ENCODE measurements at places on chromosomes 13 and 19.
A peak's percentile ranks its signal among the peaks of the same experiment; 100 is the strongest.

DNA sequence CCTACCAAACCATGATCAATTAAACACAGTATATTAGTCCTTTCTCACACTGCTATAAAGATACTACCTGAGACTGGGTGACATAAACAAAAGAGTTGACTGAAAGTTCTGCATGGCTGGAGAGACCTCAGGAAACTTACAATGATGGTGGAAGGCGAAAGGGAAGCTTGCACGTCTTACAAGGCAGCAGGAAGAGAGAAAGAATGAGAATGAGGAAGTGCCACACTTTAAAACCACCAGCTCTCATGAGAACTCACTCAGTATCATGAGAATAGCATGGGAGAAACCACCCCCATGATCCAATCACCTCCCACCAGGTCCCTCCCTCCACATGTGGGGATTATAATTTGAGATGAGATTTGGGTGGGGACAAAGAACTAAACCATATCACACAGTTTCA is 324.9 kb upstream of the ZNF507 start:
- DNase-seq = no peak

GRCh38 chr19:29309637-29310036 is 96.7 kb upstream of the UQCRFS1 start:
- no peak for DNase-seq

DNA sequence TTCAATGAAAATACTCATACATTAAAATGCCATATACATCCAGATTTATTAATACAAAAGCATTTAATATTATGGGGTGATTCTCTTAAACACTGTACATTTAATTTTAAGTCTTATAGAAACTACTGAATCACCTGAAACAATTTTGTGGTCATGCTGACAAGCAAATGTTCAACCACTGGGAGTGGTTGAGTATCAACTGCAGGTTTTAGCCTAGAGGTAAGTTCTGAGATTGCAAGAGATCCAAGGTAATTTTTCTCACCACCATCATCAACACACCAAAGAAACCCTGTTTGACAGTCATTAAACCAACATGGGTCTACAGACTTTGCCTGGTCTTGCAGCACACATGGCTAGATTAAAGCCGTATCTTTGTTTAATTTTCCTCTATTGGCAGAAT is 196.3 kb downstream of the LHFPL6 start:
- DNase-seq = no peak

- DNase-seq = no peak
These were observed 804 bp downstream of the PLPPR2 start for GRCh38 chr19:11356074-11356397.

DNA sequence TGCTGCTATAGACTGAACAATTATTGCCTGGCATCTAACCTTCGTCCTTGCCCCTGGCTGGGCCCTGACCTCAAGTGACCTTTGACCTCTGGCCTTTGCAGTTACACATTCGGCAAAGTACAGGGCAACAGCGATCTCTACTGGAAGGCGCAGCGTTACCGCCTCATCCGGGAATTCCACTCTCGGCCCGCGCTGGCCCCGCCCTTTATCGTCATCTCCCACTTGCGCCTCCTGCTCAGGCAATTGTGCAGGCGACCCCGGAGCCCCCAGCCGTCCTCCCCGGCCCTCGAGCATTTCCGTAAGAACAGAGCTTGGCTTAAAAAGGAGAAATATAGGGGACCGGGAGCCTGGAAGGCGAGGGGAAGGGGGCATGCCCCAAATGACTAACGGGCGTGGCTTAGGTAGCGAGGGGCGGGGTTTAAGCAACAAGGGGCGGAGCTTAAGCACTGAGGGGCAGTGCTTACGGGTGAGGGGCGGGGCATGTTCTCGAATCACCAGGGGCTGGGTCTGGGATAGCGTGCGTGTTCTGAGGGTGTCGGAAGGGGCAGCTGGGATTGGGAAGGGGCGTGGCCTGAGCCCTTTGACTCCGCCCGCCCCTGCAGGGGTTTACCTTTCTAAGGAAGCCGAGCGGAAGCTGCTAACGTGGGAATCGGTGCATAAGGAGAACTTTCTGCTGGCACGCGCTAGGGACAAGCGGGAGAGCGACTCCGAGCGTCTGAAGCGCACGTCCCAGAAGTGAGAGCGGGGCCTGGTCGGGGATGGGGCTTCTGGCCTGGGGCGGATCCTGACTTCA is 52.7 kb downstream of the TRPM4 start:
- peak; percentile 85 for DNase-seq

GRCh38 chr19:57047743-57048142 is 72.0 kb upstream of the USP29 start:
- DNase-seq = no peak

DNA sequence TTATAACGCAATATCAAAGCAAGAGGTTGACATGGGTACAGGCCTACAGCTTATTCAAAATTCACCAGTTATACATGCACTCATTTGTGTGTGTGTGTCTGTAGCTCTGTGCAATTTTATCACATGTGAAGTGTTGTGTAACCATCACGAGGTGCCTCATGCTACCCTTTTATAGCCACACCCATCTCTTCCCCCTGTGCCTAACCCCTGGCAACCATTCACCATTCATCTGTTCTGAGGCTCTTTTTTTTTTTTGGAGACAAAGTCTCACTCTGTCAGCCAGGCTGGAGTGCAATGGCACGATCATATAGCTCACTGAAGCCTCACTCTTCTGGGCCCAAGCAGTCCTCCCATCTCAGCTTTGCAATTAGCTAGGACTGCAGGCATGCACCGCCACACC is 78.4 kb downstream of the DPF1 start:
- no peak for DNase-seq

GRCh38 chr19:8449830-8450229 is 5.1 kb downstream of the HNRNPM start:
- no peak for DNase-seq

GRCh38 chr19:40438284-40438683 is 5.9 kb downstream of the SERTAD3 start:
- DNase-seq = no peak

DNA sequence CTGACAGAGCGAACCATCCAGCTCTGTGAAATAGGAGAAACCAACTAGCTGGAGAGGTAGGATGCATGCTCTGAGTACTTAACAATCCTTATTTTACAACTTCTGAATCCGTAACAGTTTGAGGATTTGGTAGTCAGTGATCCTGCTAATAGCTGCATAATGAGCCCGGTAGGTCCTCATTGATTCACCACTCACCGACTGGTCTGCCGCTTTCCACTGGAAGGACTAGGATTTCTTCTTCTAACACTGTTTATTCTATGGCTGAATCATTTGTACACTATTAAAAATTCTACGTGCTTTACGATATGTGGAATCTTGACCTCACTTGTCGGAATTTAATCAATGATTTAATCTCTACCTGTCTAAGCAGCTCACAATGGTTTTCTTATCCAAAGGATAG is 33.9 kb downstream of the SPATA13 start:
- no peak for DNase-seq

- DNase-seq = no peak
These were observed 1010.6 kb downstream of the PCDH9 start for GRCh38 chr13:66219506-66219905.

Data from glutamatergic neuron (in vitro differentiated cells).